ENCODE measurements at places on chromosomes 2 and 18.

- no peak for DNase-seq
These were observed 7.6 kb upstream of the LPIN1 start for GRCh38 chr2:11738589-11739436.

DNA sequence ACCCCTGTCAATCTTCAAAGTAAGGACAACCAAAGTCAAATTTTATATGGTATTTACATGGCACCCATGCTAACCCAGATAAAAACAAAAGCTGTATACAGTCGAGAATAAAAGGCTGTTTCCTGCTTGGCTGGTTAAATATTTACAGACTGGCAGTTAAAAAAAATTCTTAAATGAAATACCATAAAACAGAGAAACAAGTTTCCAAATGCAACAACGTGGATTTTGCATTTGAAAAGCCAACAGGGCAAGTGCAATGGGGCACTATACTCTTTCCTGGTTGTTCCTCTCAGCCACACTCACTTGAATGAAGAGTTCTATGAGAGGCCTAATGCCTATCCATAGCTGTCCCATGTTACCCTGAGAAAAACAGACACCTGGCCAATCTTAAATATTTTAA lies 6.1 kb upstream of the NR4A2 start:
- no peak for DNase-seq

GRCh38 chr2:70552501-70553333 lies 909 bp downstream of the TGFA start:
- no peak for DNase-seq

GRCh38 chr2:221999717-222000116 lies 299.1 kb downstream of the PAX3 start:
- no peak for DNase-seq

DNA sequence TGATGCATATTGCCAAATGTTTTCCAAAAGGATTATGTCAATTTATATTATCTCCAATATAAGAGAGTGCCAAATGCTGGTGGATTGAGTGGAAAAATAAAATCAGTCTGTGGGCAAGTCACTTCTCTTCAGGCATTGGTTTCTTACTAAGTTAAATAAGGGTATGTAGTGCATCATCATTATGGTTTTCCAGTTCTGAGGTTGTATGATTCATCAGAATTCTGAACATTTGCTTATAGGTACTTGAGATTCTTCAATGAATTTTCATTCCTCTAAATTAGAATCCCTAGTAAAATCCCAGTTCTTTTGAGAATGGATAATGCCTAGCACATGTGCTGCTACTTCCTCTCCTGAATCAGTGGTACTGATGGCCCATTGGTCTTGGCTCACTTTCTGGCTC lies 188.9 kb upstream of the OSR1 start:
- no peak for DNase-seq

GRCh38 chr2:175205523-175205922 lies 24.0 kb upstream of the ATP5MC3 start:
- DNase-seq = no peak

DNA sequence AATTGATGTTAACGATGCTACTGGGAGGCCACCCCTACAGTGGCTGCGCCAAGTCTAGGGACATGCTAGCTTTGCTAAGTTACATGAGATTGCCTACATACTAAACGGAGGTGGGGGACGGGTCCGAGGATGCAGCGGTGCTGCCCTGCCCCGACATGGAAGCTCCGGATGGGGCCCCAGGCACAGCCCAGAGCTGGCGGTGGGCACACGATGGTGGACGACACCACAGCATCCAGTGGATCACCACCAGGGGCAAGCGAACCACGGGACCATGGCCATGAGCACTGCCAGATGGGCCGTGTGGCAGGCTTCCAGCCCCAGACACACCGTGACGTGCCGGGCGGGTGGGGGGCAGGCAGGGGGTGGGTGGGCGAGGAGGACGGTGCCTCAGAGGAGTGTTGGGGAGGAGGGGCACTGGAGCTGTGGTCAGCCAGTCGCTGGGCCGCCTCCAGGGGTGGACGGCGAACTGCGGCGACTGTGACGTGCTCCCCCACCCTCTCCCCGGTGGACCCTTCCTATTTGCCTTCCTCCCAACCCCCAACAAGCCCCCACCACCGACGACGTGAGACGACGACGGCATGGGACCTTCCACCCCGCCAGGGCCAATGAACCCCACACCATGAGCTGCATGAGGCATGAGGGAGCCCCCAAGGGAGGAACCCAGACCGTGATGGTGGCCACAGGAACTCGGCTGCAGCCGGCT lies 90.6 kb upstream of the ANKRD30BL start:
- DNase-seq = no peak

DNA sequence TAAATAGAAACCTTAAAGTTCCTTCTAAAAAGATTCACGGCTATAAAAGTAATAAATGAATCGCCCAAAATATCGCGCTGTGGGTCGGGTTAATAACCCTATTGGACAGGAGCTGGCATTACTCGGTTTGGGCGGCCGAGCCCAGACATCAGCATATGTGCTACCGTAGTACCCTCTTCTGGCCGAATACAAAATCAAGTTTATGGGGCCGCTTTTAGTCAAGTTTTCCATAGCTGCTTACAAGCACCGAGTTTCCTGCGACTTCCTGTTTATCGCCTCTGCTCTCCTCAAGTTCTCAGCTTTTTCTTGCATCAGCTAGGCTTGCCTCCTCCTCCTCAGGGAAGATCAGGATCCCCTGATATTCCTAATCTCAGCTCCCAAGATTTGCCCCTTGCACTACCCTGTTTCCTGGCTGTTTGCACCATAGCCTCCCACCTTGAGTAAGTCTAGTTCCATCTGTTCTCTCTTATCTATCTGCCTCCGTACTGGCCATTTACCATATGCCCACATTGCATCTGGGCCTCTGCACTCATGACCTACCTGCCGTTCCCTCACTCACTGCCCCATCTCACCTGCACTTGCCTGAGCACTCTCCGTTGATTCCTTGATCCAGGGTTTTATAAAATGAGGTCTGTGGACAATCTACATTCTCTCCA lies 56.1 kb downstream of the SLC35F5 start:
- peak; percentile 67 for DNase-seq

DNA sequence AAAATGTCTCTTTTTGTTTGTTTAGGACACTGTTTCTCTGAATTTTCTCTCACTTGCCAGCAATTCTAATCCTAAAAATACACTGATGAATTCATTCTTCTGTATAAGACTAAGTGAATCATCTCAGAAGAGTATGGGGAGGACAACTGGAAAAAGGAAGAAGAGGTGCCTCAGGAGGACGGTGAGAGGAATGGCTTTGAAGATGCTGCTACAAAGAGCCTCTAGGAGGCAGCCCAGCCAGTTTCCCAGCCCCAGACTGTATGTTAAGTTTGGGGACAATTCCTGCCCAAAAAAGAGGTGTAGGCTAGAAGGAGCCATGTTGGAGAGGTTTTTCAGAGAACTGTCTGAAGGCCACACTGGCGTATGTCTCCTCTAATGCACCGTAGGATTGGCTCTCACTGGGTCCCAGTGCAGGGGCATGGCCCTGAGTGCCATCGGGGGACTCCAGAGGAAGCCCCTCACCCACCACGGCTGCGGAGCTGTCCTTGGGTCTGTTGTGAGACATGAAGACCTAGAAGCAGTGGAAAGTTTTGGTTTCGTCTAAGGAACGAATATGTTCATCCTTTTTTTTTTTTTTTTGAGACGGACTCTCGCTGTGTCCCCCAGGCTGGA lies 3.1 kb upstream of the SDC1 start:
- no peak for DNase-seq

DNA sequence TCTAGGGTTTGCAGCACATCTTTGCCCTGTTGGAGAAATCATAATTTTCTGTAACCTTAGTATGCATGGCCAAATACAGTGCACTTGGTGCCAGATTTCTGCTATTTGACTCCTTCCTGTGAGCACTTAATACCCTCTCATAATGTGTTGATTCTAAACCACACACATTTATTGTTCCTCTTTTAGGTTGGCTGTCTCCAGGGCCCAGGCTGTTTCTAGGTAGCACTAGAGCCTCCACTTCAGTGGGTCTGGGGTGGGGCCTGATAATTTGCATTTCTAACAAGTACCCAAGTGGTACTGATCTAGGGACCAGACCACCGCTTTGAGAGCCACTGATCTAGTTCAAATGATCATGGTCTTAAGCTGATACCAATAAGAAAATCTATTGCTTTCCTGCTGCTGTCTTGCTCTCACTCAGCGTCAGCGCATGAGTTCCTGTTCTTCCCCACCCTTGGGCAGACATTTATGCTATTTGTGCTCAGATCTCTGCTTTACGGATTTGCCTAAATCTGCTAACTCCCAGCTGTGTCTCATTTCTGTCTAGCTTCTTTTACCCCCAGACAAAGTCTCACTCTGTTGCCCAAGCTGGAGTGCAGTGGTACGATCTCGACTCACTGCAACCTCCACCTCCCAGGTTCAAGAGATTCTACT lies 7.4 kb downstream of the PTRHD1 start:
- DNase-seq = no peak

- DNase-seq = no peak
These were observed 156.4 kb downstream of the DSEL start for GRCh38 chr18:67359873-67360838.

- no peak for DNase-seq
These were observed 47.1 kb downstream of the SLC4A1AP start for GRCh38 chr2:27710640-27711430.

- DNase-seq = no peak
These were observed 10.4 kb downstream of the LCT start for GRCh38 chr2:135826544-135826943.

DNA sequence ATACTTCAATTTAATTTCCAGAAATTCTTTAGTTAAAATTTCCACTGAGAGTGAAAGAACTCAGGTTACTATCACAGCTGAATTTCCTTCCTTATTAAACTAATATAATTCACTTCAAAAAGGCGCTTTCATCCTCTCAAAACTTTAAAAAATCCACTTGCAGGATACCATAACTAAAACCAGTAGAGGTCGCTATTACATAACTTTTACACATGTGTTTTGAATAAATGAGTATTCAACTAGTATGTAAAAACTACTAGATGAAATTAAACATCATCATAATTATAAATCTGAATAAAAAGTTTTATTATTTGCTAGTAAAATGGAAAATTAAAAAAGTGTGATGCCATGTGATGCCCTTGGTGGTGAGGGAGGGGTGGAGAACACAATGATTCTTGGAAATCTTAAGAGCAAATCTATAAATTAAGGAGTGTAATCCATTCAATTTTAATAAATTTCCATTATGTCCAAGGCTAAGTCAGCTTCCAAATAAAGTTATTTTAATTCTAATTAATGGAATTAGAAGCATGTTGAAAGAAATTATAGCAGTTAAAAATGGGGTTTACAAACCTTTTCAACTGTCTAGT lies 61.4 kb downstream of the SOS1 start:
- no peak for DNase-seq

GRCh38 chr2:164752956-164753355 lies 88.7 kb downstream of the COBLL1 start:
- no peak for DNase-seq

DNA sequence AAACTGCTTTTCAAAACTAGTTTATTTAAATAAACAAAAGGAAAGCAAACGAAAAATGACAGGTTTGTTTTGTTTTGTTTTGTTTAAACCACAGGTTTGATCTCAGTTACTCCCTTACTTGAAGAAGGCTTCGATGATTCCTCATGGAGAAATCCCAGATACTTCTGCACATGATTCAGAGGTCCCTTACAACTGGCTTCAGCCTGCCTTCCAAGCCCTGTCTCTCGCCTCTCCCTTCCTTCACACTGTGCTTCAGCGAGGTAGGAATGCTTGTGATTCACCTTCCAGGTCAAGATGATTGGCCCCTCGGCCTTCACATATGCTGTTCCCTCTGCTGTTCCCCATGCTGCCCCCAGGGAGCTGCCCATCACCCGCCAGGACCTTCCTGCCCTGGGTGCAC lies 104.1 kb upstream of the ITGA6 start:
- no peak for DNase-seq

- peak; percentile 18 for DNase-seq
These were observed 61.3 kb downstream of the ATL2 start for GRCh38 chr2:38315707-38316333.

GRCh38 chr2:220619525-220620220 lies 952.4 kb downstream of the EPHA4 start:
- no peak for DNase-seq

- no peak for DNase-seq
These were observed 240.8 kb downstream of the NEDD4L start for GRCh38 chr18:58284699-58285448.

- no peak for DNase-seq
These were observed 349.6 kb upstream of the UBE2E3 start for GRCh38 chr2:180630756-180631155.

- DNase-seq = no peak
These were observed 79.8 kb upstream of the MC4R start for GRCh38 chr18:60452421-60452820.

DNA sequence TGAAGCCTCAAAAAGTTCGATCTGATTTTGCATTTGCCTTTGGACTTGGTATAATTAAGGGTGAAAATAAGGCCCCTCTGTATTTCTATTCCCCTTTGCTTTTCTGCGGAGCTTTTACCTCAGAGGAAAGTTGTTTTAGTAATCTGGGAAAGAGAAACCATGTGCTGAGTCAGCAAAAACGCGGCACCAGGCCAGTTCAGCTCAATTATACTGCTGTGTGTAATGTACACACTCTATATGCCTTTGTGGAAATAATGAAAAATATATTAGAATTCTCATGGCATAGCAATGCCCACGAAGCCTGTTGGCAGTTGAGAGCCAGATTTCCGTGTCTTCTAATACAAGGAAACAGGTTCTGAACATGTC lies 161.9 kb upstream of the SIX2 start:
- no peak for DNase-seq

- no peak for DNase-seq
These were observed 23.4 kb upstream of the UGP2 start for GRCh38 chr2:63818271-63818670.

DNA sequence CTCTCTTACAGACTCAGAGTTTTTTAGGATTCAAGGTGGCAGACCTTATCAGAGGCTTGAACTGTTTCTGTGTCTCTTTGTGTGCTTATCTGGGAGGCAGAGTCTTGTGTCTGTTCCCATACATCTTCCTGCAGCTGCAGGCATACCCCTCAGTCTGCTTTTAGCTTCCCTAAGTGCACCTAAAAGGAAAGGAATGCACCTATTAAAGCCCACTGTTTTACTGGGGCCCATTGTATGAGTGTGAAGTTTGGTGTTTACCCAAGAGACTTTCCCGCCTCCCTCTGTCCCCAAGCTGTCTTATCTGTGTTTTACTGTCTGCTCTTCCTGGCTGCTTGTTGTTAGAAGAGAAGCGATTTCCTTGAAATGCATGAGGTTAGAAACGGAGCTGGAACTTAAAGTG lies 1757.3 kb upstream of the PIK3C3 start:
- no peak for DNase-seq

DNA sequence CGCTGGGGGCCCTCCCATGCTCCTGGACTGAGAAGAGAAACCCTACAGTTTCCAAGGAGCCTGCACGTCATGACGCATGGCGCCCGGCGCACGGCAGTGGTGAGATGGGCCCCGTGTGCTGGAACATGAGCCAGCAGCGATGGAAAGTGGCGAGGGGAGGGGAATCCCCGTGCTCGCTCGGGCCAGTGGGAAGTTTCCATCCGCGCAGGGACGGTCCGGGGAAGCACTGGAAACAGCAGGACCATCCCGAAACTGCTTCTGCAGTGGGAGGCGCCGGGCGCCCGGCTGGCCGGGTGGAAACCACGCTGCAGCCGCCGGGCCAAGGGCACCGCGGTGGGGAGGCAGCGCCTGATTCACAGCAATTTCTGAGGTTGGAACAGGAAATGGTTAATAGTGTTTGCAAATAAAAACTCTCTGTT lies 4.9 kb upstream of the PDCD1 start:
- DNase-seq = no peak

GRCh38 chr18:70216788-70217187 lies 11.3 kb upstream of the RTTN start:
- no peak for DNase-seq

Measured in HL-60 (cell line).